Activated CD8-positive, alpha-beta memory T cell treated with anti-CD3 and anti-CD28 coated beads for 4 hours (primary cell): ENCODE measurements at places on chromosomes 16 and 17.

DNA sequence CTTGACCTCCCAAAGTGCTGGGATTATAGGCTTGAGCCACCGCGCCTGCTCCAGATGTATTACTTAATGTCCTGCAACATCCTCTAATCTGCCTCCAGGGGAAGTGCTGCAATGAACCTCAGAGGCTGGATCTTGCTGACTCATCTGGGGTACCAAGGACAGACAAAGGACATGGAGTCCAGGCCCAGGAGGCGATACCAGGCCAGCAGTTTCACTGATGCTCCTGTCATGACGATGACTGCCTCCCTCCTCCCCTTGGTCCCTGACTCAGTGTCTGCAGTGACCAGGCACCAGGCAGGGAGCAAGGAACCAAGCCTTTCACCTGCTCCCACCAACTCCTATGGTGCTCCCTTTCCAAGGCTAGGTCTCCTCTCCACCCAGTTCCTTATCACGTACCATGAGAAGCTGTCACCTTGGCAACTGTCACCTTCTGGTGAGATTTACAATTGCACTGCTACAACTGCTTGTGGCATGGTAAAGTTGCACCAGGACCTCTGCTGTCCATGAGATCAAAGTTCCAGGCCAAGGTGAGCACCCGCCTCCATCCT is 21.6 kb upstream of the PHOSPHO1 start:
- no peak for DNase-seq

DNA sequence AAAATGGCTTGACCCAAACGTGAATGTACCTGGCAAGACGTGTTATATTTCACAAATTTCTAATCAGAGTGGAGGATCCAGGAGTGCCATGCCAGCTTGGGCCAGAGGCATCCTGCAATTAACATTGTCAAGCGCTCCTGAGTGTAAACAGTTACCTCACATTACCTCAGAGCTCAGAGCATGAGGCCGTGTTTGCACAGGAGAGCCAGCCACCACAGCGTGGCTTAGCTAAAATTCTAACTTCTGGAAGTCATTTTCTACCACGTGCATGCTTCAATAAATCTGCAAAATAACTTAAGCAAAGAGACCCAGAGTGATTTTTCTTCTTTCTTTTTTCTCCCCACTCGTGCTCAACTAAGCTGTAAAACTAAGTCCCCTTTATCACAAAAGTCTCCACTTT is 769.0 kb downstream of the KCNJ2 start:
- no peak for DNase-seq

- peak; percentile 72 for DNase-seq
Measured at GRCh38 chr17:80426671-80427326, 11.8 kb downstream of the ENDOV start.

- DNase-seq: no peak
Measured at GRCh38 chr17:77724876-77725615, 233.5 kb upstream of the TNRC6C start.

DNA sequence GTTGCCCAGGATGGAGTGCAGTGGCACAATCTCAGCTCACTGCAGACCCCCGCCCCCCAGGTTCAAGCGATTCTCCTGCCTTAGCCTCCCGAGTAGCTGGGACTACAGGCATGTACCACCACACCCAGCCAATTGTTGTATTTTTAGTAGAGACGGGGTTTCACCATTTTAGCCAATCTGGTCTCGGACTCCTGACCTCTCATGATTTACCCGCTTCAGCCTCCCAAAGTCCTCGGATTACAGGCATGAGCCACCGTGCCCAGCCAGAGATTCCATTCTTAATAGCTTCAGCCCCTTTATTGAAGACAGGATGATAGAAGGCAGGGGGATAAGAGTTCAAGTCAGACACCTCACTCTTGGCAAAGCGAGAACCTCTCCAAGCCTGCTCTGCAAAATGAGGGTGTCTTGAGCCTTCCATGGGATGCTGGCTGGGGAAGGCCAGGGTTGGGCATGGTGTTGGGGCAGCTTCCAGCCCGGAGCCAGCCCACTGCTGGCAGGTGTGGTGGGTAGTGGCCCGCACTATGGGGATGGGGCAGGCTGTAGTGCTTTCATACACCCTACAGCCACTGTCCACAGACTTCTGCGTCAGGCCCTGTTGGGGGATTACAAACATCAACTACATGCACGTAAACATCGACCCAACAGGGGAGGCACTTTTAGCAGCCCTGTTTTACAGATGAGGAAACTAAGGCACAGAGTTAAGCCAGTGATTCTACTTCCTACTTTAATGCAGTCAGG is 3.5 kb downstream of the CARHSP1 start:
- no peak for DNase-seq

DNA sequence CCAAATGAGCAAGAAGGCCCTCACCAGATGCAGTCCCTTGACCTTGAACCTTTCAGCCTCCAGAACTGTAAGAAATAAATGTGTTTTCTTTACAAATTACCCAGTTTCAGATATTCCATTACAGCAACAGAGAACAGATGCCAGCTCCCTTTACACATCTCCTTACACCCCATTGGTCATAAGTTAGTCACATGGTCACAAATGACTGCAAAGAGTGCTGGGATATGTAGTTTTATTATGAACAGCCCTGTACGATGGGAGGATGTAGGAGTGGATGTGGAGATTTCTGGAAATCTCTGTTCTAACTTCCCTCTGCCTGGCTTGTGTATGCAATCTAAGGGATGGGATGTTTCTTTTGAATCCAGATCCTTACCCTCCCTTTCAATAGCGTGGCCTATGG is 13.3 kb upstream of the RPL38 start:
- DNase-seq: no peak

DNA sequence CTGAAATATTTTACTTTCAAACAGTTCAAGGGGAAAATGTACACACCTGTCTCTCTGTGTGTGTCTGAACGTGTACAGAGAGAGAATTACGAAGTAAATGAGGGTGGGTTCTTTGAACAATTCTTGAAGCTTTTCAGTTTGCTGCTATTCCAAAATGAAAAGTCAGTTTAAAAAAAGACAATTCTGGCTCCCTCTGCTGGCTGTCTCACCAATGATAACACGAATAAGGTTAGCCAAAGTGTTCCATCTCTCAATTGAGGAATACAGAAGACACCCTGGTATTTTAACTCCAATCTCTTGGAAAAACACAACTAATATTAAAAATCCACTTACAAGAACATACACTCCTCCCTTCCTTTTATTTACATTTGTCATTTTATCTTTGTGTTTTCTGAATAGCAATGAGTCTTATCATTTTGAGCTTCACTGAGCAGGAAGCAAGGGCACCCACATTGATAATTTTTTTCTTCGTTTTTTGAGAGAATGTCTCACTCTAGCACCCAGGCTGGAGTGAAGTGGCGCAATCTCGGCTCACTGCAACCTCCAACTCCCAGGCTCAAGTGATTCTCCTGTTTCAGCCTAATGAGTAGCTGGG is 20.5 kb downstream of the EFTUD2 start:
- DNase-seq: no peak

- no peak for DNase-seq
Measured at GRCh38 chr16:73427164-73427563, 379.2 kb upstream of the ZFHX3 start.

DNA sequence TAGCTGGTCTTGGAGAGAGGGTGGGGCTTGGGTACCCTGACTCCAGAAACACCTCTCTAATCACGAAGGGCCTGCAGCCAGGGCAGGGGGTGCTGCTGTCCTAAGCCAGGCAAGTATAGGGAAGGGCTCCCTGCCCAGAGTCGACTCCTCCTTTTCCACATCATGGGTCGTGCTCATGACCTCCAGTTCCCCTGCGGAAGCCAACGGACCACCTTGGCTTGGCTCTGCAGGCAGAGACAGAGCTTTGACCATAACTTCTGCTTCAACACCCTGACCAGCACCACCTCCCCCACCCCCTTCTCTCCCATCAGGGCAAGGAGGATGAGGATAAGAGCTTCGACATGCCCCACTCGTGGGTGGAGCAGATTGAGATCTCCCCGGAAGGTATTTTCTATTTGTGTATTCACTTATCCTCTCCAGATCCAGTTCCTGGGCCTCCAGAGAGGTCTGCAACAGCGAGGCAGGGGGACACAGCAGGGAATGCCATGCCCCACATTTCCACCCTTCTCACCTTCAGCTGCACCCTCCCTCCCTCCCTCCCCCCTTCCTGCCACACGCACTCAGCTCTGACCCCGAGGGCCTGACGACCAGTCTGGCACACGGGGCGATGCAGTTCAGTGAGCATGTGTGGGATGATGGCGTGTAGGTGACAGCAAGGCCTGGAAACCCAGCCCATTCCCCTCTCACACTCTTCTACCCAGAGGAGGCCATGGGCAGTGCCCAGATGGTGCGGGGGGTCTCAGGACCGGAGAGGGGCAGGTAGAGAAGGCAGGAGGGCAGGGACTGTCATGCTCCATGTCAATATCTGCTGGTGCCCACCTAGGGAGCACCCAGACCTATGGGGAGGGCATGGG is 14.0 kb upstream of the KATNB1 start:
- no peak for DNase-seq

DNA sequence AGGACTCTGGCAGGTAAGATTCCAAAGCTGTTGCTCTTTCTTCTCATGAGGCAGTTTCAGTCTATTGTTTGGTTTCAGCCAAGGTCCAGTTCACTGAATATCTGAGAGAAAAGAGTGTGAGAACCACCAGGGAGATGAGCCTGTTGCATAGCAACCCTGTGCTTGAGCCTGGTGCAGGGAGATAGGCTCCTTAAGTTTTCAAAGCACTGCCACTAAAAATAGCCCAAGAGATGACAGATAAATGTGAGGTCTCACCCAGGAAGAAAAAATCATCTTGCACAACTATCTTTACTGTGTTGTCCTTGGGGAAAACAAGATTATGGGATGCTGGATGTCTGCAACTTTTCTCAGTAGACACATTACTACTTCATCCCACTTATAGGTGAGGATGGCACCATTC is 26.2 kb upstream of the NUDT7 start:
- no peak for DNase-seq

GRCh38 chr17:37373530-37374159 is 2.1 kb upstream of the C17orf78 start:
- DNase-seq: peak; percentile 27

DNA sequence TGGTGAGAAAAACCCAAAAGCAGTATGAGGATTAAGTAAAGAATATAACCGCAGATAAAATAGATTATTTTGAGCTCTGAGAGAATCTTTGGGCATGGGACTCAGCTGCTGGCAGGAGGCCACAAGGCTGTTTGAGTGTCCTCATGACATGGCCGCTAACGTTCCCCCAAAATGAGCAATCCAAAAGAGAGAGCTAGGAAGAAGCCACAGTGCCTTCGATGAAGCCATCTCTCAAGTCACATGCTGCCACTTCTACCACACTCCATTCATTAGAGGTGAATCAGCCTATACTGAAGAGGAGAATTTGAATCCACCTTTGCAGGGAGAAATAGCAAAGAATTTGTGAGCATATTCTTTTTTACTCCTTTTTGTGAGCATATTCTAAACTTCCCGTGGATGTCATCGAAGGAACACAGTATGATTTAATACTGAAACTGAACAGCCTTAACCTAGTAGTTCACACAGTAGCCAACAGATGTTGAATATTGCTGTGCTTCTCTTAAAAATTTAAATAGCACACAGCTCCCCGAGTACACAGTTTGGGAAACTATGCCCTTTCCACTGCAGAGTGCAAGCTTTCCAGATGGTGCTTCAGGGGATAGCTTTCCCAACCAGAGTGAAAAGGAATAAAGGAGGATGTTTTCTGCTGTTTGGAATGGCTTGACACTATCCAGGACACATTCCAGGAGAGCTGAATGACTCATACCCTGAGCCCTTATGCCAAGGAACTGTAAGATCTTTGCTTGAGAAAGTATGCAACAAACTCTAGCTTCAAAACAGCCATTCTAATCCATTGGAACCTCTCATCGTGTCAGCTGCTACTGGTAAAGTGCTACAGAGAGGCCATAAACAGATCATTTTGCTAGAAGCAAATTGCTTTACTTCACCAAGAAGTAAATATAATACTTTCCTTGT is 33.9 kb downstream of the ANKFY1 start:
- no peak for DNase-seq
